ENCODE measurements at places on chromosomes 2 and 18. TPM values are rescaled to one million over a fixed set of nuclear protein-coding genes. Genes with fewer than 3 reads are reported as not detected.

The CNTNAP5 gene
- 0.07 TPM for total RNA-seq

The SLC11A1 gene
- total RNA-seq = 0.12 TPM

The REG3A gene
- 0.45 TPM for total RNA-seq

GRCh38 chr2:241064008-241064801 lies 37.9 kb downstream of the MTERF4 start:
- DNase-seq = peak; percentile 28
